ENCODE measurements at places on chromosomes 1 and 21.

DNA sequence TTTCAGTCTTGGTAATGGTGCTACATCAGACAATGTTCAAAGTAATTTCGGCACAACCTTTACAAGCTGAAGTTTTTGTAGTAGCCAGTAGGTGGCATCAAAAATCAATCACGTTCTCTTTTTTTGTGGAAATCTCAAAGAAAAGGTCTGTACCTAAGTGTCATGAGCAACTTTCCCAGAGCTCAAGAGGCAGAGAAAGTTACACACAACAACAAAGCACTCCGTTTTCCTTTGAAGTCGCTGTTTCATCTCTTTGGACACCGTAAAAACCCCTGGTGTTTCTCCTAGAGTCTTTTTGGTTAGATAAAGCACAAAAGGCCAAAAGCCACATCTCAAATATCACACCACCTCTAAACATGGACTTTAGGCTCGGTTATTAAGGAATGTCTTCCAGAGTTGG is 131.6 kb downstream of the LHX8 start:
- peak; percentile 2 for DNase-seq

GRCh38 chr1:155272466-155273342 is 600 bp downstream of the CLK2 start:
- peak; percentile 39 for DNase-seq

DNA sequence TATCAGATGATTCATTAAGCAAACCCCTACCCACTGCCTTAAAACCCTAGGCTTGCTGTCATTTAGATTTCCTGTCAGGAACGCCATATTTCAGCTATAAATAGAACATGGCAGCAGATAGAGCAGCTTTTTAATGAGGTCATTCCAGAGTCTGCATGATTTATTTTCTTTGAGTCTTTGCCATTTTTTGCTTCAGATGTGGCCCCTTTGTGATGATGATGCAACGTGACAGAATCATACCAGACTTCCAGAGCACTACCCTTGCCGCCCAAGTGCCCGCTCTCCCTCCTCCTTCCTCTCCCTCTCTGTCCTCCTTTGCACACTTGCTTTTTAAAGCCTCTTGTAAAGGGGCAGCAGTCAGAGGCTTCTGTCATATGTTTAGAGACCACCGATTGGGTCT is 55.5 kb upstream of the TRIM67 start:
- peak; percentile 59 for DNase-seq

GRCh38 chr1:238450976-238451375 is 560.3 kb upstream of the ZP4 start:
- no peak for DNase-seq

DNA sequence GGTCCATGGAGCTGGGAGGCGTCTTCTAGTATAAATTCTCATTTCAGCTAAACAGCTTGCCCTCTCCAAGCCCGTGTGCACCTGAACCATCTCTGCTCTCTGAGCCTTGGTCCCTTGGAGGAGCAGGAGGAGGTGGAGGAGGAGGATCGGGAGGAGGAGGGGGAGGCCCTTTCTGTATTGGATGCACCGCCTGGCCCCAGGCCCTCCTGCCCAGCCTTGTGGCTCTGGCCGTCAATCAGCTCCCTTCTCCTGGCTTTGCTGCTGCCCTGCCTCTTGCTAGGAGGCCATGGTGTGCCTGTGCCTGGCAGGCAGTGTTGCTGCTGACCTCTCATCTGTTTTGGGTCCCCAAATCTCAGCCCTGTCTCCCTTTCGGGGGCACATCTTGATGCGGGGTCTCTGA is 9.0 kb downstream of the COL18A1 start:
- DNase-seq, result no peak

DNA sequence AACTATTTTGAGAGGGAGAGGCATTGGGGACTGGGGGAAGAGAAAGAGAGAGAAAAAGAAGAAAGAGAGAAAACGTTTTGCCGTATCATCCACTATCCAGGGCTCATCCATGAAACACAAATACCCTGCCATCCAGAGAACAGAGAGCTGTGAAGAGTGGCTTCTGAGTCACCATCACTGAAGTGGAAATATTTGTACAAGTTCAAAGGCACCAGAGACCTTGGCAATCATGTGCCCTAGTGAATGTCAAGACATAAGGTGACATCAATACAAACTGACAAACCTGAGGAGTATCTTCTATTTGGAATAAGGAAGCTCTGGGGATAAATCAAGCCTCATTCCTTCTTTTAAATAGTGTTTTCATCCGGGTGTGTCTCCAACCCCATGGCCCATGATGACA is 197.2 kb upstream of the PROX1 start:
- no peak for DNase-seq

- no peak for DNase-seq
Observed at GRCh38 chr21:43684424-43684823, 25.1 kb downstream of the RRP1B start.

- DNase-seq, result no peak
Observed at GRCh38 chr1:209241487-209241886, 342.0 kb upstream of the CAMK1G start.

DNA sequence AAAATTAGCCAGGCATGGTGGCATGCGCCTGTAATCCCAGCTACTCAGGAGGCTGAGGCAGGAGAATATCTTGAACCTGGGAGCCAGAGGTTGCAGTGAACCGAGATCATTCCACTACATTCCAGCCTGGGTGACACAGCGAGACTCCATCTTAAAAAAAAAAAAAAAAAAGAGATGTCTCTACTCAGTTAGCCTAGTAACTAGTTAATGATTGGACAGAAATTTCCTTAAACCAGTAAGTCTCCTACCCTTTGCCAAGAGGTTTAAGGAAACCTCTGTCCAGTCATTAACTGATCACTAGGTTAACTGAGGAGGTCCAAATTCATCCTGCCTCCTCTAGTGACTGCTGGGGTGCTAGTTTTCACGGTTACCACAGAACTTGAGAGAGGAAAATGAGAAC is 143.9 kb upstream of the UBE2U start:
- no peak for DNase-seq

DNA sequence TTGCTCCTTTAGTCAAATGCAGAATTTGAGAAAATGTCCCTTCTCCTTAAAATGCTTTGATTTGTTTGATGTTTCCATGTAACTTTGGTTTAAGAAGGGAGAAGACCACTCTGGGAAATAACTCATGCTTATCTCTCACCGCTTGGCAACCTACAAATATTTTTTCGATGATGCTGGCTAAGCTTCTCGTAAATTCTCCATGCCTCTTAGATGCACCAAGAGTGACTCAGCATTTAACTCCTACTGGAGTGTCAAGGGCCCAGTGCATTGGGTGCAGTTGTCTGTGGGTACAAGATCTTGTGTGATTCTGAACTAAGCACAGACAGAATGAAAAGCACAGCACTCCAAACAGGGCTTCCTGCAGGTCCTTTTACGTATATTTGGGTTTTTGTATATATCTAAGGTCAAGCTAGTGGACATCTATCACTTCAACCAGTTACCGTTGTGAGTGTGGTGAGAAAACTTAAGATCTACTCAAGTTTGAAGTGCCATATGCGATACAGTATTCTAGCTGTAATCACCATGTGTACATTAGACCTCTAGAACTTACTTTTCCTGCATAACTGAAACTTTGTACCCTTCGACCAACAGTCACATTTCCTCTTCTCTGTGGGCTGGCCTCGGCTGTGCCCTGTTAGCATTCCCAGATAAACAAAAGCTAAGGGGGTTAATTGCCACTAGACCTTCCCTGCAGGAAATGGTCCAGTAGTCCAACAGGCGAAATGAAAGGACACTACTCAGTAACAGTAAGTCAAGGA is 55.8 kb downstream of the COL18A1 start:
- no peak for DNase-seq

DNA sequence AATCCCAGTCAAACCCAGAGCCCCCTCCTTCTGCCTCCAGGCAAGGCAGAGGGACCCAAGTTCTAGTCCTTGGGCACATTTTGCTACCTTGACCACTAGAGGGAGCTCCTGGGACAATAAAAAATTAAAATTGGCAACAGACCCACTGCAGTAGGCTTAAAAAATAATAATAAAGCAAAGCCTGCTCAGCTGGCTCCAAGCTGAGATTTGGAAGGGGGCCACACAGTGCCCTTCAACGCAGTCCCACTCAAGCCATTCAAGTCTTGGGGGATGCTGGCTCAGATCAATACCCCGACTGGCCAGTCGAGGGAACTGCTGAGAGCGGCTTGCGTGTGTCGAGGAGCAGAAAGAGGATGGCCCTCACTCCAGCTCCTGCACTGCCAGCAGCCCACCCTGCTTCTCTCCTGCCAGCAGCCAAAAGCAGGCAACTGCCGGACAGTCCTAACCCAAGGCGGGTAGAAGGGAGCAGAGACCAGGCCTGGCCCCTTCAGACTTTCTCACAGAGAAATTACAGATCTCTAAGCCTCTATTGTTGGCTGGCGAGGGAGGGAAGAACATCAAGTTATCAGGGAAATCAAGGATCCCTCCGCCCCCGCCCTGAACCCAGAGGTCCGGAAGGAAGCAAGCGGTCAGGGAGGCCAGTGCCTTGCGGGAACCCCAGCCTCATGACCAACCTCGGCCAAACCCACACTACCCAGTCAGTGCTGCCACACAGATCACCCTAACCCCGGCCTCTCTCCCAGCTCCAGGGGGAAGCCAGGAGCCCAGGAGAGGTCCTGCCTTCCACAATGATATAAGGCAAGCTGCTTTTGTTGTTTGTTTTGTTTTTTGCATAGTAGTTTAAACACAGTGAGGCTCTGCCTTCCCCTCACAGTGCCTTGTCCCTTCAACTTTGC is 4.9 kb upstream of the ALDH4A1 start:
- peak; percentile 43 for DNase-seq

- no peak for DNase-seq
Observed at GRCh38 chr1:158353303-158354075, at the start of gene CD1E. Gene CD1E (plus strand): TSS chr1:158353894. CDS start chr1:158353989, 95 bp downstream.

DNA sequence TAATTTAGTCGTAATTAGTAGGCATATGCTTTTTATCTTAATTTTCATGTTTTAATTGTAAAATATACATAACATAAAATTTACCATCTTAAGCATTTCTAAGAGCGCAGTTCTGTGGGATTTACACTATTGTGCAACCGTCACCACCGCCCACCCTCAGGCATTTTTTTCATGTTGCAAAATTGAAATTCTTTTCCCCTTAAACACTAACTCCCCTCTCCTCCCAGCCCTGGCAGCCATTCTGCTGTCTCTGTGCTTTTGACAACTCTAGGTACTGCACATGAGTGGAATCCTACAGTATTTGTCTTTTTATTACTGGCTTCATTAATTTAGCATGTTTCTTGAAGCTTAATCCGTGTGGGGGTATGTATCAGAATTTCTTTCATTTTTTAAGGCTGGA is 7.8 kb downstream of the PIK3CD start:
- DNase-seq, result peak; percentile 40

DNA sequence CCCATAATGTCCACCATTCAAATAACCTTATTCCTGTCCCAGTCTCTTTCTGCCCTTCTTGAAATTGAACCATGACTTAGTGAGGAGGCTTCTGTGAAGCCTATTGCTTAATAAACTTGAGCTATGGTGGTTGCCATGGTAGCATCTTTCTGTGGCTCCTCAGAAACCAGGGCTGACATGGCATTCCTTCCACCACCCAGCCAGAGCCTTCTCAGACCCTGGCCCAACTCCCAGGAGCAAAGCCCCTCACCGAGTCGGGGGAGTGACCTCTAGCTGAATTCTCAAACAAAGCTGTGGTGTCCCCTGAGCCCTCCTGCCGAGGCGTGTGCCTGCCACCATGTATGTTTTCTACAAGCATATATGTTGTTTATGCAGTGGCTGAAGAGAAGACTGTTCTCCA is 259.1 kb downstream of the CACNA1E start:
- DNase-seq, result no peak

DNA sequence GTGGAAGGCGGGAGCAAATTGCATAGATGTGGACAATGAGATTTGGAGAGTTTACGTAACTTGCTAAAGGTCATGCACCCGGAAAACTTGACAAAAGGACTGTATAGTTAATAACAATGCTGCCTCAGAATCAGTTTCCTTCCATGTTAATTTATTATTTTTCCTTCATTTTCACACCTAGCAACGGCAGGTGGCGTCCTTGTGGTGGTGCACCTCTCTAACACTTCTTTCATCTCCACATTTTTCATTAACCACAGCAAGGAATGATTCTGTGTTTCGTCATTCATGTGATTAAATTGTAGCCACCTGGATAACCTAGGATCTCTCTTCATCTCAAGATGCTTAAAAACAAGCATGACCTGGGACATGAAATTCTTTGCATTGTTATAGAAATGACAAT is 2133.0 kb downstream of the NCAM2 start:
- no peak for DNase-seq

DNA sequence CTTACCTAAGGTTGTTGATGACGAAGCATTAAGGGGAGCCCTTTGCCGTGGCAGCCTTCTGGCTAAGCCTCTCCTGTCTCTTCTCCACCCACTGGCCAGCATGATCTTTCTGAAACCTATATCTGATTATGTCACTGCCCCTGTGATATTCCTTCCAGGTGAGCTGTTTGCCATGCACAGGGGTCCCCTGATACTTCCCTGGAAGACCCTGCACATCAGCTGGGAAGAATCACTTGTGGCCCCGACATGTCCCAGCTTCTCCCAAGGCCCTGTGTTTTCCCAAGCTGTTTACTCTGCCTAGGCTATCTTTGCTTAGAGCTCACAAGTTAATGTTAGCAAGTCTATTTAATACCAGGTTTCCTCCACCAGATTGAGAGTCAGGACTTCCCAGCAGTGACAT is 12.3 kb downstream of the RD3 start:
- DNase-seq, result no peak

DNA sequence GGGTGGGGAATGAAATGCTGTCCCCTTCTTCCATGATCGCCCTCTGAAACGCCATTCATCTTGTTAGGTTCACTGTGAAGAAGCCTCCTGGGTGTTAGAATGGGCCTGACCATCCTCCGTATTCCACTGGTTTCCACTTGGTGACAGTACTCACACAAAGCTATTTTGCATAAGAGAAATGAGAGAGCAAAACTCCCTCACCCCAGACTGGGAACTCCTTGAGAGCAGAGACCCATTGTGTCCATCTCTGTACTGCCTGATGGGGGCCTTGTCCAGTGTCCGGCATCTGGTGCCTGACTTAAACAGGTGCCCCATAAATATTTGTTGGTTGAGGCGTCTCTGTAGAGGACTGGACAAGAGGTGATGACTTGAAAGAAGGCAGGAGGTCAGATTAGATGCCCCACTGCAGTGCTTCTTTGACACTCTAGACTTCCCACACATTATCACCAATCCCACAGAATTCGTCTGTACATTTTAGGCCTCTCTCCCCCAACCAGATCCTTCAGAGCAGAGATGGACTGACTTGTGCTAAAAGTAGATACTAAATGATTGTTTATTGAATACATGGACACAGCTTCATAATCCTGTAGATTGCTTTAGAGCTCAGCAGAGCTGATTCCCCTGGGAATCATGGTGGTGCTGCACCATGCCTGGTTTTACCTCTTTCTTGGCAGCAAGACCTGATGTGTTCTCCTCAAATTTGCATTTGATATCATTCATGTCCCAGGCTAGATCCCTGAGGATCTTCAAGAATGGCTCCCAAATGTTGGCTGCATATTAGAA is 22.4 kb upstream of the KCNA2 start:
- no peak for DNase-seq

Measured in fibroblast of the conjunctiva (primary cell).